ENCODE measurements at places on chromosomes 1 and 21.

GRCh38 chr1:104028416-104029035 is 278.8 kb downstream of the AMY1C start:
- DNase-seq, result no peak

GRCh38 chr1:165829888-165830287 is 2.5 kb downstream of the UCK2 start:
- DNase-seq, result no peak

DNA sequence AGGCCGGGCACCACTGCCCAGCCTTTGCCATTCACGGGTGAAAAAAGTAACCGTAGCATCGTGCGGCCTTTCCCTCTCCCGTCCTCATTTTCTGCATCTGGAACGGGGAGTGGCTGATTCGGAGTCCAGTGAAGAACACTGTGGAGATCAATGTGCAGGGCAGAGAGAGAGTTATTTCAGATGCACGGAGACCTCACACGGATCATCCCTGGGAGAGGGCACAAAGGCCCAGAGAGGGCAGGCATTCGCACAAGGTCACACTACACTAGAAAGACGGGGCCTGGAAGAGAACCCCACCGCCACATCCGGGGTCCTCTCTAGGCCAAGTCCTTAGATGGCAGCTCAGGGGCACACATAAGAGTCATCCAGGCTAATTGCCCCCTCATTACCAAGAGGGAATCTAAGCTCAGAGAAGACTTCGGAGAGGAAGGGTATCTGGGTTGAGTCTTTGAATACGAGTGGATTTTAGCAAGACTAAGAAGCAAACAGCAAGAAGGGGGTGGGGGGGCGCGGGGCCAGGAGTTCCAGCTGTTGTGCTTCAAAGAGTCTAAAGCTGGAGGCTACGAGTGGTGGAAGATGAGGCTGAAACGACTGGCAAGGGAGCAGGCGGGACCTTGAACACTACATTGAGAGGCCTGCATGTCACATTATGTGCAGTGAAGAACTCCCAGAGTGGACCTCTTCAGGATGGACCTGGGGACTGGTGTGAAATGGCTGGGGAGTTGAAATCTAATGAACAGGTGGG is 857 bp downstream of the GPX7 start:
- DNase-seq, result peak; percentile 39

DNA sequence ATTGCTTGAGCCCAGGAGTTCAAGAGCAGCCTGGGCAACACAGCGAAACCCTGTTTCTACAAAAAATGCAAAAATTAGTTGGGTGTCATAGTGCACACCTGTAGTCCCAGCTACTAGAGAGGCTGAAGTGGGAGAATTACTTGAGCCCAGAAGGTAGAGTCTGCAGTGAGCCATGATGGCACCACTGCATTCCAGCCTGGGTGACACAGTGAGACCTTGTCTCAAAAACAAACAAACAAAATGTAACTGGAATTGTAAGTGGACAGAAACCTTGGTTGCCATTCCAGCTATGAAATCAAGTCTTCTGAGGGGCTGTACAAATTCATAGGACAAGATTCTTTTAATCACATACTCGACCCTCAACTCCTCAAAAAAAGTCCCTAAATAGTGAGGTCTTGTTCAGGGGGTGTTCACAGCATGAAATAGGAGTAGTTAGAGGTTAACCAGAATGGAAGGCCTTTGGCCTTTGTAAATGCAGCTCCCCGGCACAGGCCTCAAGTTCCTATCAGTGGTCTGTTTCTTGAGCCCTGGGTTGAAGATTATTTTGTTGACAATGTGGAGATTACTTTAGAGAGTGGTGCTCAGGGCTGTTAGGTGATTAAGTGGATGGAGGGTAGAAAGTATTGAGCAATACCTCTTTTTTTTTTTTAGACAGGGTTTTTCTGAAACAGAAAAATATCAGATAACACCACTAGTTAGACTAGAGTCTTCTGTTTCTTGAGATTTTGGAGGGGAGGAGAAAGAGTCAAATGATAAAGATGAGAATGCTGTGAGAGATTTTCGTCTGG is 138.7 kb upstream of the ZNF648 start:
- DNase-seq, result no peak

DNA sequence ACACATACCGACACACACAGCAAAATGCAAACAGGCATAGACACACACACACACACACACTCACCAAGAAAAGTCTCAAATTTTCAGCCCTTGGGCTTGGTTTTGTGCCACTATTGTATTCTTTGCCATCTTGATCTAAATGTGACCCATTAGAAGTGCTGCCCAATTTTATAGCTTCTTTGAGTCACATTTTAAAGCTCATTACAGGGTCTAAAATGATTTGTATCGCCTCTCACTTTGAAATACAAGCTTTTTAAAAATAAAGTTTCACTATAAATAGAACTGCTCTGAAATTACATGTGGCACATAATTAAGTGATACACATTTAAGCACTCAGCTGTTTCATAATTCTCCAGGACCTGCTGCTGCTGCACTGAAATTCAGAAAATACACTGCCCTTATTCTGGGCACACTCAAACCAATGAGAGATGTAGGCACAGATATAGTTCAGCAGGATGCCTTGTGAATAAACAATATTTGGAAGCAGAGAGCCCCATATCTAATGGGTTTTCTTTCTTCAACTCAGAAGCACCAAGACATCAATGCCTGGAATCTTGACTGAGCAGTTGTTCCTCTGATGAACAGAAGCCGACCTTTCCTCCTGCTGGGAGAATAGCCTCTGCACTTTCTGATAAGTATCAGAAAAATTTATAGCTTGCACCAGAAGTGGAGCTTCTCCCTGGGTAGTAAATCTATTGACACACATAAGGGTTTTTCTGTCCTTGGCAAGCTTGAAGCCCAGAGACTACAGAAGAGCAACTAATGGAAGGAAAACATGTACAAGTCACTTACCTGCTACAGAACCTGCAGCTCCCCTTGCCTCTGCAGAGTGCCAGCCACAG is 37.0 kb upstream of the PLPPR4 start:
- no peak for DNase-seq

DNA sequence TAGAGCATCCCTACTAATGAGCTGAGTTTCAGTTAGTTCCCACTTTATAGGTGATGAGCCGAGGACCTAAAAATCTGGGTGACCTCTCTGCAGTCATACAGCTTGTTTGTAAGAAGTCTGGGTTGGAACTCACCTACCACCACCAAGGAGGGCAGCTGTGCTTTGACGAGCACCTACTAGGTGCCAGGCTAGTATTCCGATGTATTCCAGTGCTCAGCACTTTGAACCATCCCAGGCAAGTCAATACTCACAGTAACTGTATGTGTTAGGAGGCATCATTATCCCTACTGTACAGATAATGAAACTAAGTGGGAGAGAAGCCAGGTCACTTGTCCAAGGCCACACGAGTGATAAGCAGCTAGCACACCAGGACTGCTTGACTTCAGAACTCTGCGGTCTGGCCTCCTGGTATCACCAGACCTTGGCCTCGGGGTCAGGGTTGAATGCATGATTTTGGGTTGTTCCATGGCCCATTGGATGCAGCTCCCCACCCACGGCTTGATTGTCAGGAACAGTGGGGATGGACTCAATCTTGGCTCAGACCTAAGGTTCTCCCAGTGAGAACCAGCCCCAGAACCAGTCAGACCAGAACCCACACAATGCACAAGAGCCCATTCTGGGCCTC is 20.7 kb downstream of the ECE1 start:
- no peak for DNase-seq

- DNase-seq, result no peak
These were observed 64.9 kb downstream of the TNR start for GRCh38 chr1:175678471-175678870.
